ENCODE measurements at places on chromosomes 7 and 10. TPM values are rescaled to one million over a fixed set of nuclear protein-coding genes. Genes with fewer than 3 reads are reported as not detected.

The CACNA2D1 gene
- total RNA-seq = 111 TPM

The FOXP2 gene
- total RNA-seq = 228 TPM

The RADIL gene
- 8.4 TPM for total RNA-seq

The AGR2 gene
- total RNA-seq = 1.9 TPM

The FGL2 gene
- total RNA-seq = 19.1 TPM

Measured in cerebellum (tissue), 4 donors.